ENCODE measurements at places on chromosomes 1 and 21.

- peak; percentile 100 for DNase-seq
Observed at GRCh38 chr1:24150234-24151174, 7.6 kb upstream of the IL22RA1 start.

DNA sequence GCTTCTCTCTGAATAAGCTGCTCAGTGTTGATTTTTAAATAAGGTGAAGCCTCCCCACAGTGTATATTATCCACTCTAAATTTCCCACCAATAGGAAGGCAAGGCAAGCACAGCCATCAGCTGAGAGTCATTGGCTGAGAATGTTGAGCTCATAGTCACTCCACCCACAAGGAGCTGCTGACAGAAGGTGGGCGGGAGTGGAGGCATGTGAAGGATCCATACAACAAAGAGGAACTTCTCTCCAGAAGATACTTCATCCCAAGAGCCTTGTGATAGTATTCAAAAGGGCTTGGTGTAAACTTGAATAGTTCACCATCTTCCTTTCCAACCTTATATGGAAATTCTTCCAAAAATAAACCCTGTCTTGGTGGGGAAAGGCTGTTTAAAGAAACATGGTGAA, 42.8 kb downstream of the SAMD13 start:
- no peak for DNase-seq

- DNase-seq = no peak
Observed at GRCh38 chr1:45884700-45885099, 81.3 kb downstream of the MAST2 start.

DNA sequence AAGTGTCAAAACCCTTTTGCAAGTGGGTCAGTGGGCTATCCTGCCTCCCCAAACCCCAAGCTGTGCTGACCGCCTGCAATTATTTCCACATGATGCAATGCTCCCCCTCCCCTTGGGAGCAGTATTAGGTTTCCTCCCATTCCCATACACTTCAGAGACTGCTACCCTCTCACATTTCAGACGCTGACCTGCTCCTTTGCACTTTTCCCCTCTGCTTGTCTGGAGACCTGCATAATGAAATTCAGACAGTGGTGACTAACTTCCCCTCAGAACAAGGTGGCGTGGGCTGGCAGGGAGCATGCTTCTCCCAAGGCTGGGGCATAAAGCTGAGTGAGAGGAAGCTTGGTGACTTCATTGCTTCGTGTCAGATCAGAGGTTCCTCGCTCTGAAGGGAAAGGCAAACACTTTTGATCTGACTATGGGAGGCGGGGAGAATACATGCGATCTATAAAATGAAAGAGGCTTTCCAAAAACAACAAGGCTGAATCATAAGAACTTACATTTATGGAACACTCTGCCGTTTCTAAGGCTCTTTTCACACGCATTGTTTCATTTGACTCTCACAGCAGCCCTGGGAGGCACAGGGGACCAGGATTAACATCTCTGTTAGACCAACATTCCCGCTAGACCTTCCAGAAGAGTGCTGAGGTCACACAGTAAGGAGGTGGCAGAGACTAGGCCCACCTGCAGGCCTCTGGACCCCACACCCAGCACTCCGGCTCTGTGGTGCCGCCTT, 27.5 kb upstream of the ROR1 start:
- peak; percentile 67 for DNase-seq

DNA sequence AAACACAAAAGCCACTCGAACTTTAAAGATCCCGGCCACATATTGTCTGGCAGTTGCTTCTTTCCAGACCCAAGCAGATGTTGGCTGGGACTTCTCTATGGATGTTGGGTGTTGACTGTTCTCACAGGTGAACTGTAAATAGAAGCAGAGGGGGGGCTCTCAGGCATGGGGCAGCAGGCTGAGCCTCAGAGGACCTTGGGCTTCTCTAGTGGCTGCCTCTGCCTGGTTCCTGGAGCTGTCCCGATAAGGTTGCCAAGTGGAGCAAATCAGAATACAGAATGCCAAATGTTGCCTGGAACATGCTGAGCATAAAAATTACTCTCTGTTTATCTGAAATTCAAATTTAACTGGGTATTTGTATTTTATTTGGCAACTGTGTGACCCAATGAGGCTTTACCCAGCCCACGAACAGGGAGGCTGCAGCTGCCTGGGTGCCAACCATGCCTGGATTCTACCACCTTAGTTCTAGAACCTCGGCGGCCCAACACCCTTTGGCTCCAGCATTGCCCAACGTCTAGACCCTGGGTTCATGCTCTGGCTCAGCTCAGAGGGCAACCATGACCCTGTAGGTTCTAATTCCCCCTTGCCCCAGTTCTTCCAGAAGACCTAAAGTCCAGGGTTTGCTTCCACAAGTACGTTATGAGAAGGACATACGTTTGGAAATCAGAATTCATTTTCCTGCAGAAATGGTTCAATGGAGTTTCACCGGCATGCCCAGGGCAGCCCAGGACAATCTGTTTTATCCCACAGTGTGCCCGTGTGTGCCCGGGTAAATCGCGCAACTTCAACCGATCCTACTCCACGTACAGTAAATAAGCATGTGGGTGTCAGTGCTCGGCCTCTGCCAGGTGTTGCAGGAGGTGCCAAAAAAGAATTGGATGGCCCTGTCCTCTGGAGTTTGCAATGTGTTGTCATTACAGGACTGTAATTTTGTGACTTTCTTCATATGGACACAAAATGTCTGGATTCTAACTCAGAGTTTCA, 5.4 kb upstream of the SLC45A1 start:
- DNase-seq = peak; percentile 66
